Stimulated activated CD8-positive, alpha-beta memory T cell treated with anti-CD3 and anti-CD28 coated beads, Interleukin-15, amount 100 ng/mL, for 1 hour (primary cell): ENCODE measurements at places on chromosomes 16 and 17.

DNA sequence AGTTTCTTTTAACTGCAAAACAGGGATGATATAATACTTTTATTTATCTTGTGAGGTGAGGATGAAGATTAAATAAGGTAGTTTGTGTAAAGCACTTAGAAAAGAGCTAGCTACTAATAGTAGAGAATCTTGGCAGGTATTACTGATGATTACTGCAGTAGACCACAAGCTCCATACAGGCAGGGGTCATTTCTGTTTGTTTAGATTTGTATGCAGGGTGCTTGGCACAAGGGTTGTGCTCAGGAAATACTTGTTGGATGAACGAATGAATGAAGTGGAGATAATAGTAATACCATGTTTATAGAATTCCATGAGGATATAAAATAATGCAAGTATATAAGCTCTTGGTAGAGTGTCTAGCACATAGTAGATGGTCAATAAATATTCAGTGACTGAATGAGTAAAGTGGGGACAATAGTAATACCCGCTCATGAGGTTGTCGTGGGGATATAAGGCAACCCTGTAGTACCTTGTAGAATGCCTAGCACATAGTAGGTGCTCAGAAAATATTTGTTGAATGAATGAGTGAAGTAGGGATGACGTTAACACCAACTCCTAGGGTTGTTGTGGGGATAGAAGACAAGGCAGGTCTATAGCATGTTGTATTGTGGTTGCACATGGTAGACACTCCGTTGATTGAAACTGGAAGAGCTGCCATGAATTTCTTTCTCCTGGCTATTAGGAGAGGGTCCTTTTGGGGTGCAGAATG, 83.0 kb downstream of the ABCC1 start:
- no peak for DNase-seq

DNA sequence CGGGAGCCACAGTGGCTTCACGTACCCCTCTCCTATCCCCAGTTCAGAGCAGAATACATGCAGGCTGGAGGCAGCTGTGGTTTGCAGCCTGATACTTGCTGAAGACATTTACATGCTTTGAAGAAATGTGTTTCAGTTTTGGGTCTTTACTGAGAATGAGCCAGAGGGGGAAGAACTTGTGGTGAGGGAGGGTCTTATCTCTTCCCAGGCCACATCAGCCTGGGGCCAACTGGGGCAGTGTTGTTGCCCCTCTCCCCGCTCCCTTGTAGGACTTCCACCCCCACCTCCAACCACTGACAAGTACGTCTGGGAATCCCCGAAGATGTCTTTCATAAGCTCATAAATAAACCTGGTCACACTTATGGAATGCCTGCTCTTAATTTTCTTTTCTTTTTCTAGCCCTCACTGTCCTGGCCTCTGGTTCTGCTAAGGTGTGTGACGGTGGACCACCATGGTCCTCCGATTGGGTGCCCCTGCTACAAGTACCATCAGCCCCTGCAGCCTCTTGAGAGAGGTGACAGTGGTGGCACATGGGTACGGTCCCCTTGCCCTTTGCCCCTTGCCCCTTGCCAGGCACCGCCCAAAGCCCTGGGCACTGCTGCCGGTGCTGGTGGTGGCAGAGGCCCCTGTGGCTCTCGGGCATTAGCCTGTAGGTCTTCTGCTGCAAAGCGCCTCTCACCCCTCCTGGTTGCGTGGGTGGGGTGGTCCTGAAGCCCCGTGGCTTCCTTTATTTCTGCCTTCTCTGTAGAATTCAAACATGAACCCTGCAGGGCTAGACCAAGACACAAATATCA, 144.8 kb upstream of the RPH3AL start:
- DNase-seq: no peak

DNA sequence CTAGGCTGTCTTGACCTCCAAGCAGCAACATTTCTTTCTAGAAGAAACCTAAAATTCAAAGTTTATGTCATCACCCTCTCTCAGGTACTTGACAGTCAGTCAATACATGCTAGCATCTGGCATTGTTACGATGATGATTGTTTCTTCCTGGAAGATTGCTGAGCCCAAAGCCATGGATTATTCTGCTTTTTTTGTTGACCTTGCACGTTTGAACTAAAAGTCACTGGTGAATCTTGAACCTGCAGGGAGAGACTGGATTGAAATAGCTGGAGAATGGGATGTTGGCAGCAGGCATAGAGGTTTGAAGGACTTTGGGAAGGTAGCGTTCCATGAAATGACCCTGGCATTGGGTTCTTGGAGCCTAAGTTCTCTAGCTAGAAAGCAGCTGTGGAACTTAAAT, 42.9 kb downstream of the SHISA9 start:
- no peak for DNase-seq

- DNase-seq: no peak
These were observed 6.6 kb downstream of the NHERF2 start for GRCh38 chr16:2033057-2033908.

- DNase-seq: no peak
These were observed 9.6 kb downstream of the ERBB2 start for GRCh38 chr17:39709319-39709997.

GRCh38 chr17:4604111-4604644, 19.8 kb downstream of the SMTNL2 start:
- no peak for DNase-seq

GRCh38 chr16:75486014-75486675, 9.1 kb downstream of the CHST6 start:
- no peak for DNase-seq

DNA sequence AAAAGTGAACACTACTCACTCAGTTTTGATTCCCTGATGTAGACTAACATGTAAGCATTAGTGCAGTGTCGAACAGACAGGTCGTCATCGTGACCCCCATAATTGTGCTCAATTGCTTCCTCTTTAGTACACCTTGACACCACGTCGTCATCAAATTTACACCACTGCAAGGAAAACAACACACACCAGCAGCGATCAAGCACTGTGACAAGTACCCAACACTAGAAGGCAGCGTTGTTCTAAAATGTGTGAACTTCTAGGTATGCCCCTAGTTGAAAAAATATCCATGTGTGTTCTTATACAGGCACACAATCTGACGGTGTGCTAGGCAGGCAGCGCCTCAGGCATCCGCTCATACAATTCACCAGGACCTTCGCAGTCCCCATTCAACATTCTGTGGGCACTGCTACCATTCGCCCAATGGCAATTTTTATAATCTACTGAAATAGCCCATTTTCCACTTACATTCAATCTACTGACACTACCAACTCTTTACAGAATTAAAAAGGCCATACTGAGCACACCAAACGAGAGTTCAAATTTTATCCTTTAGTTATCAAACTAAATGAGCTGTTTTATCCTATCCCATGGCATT, 23.1 kb downstream of the LITAFD start:
- no peak for DNase-seq

DNA sequence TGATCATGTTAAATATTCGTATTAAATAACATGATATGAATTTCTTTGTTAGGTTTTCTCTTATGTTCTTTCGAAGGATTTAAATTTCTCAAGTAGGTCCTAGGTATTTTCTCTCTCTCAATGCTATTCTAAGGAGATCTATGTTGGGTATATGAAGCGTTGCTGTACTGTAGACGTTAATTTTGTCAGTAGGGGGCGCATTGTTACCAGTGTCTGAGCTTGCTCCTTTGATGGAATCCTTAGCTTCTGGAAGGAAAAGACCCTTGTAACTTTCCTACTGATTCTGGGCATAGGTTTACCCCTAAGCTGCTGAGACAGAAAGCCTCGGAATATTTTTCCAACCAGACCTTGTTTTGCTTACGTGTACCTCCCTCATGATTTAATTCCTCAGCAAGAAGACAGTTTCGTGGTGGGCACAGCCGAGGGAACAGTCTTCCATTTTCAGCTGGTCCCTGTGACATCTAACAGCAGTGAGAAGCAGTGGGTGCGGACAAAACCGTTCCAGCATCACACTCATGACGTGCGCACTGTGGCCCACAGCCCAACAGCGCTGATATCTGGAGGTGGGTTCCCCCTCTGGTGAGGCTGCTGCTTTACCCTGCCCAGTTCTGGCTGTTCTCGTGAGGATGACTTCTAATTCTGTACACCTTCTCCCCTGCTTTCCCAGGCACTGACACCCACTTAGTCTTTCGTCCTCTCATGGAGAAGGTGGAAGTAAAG, 17.9 kb downstream of the UTP4 start:
- no peak for DNase-seq

DNA sequence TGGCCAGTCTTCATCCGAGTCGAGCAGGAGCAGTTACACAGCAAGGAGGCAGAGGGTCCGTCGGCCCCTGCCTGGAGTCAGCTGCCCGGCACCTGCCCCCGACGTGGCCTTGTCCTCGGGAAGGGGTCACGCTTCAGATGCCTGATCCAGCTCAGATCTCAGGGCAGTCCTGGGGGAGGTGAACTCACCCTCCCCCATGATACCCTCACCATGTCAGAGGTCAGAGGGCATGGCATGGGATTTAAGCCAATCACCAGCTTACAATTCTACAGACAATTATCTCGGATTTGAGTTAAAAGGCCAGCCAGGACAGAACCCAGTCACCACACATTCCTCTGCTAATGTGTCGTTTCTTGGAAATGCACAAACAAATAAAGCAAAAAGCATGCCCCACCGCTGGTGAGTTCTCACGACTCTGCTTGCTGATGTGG, 211.3 kb downstream of the FOXL1 start:
- no peak for DNase-seq

GRCh38 chr16:4826980-4827379, 20.1 kb downstream of the GLYR1 start:
- no peak for DNase-seq

- no peak for DNase-seq
These were observed 53.0 kb upstream of the METRNL start for GRCh38 chr17:83026311-83026811.

GRCh38 chr17:44589316-44590071, 32.2 kb downstream of the FZD2 start:
- no peak for DNase-seq

GRCh38 chr17:44095647-44096496, 25.3 kb downstream of the G6PC3 start:
- no peak for DNase-seq
